Bronchial epithelial cell (primary cell): ENCODE measurements at places on chromosomes 4 and X. TPM values are rescaled to one million over a fixed set of nuclear protein-coding genes. Genes with fewer than 3 reads are reported as not detected.

The PCDH19 gene
- under 0.01 TPM in 2 replicates for total RNA-seq

The TMEM165 gene
- total RNA-seq: 75.8 and 108 TPM in 2 replicates

The SLC39A8 gene
- 4.5 and 7.6 TPM in 2 replicates for total RNA-seq

The CSAG2 gene
- not detected in 2 replicates for total RNA-seq

The ESX1 gene
- not detected in 2 replicates for total RNA-seq

The GABRG1 gene
- total RNA-seq: not detected in 2 replicates

The SOWAHB gene
- total RNA-seq: 15.0 and 21.1 TPM in 2 replicates

DNA sequence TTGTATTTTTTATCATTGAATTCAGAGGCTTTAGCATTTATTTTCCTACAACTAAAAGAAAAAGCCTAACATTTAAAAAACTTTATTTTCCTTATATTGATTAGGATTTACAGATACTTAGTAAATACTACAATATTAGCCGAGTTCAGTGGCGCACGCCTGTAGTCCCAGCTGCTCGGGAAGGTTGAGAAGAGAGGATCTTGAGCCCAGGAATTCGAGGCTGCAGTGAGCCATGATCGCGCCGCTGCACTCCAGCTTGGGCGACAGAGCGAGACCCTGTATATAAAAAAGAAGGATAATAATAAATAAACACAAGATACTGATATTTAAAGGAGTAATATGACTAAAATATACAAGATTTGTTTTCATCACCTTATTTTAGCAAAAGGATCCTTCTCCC, 681 bp upstream of the UPF3B start:
- DNase-seq: no peak

- no peak for DNase-seq
Observed at GRCh38 chrX:72712094-72712755, 1.9 kb downstream of the PHKA1 start.

GRCh38 chr4:164926301-164926700, 49.3 kb downstream of the APELA start:
- no peak for DNase-seq

DNA sequence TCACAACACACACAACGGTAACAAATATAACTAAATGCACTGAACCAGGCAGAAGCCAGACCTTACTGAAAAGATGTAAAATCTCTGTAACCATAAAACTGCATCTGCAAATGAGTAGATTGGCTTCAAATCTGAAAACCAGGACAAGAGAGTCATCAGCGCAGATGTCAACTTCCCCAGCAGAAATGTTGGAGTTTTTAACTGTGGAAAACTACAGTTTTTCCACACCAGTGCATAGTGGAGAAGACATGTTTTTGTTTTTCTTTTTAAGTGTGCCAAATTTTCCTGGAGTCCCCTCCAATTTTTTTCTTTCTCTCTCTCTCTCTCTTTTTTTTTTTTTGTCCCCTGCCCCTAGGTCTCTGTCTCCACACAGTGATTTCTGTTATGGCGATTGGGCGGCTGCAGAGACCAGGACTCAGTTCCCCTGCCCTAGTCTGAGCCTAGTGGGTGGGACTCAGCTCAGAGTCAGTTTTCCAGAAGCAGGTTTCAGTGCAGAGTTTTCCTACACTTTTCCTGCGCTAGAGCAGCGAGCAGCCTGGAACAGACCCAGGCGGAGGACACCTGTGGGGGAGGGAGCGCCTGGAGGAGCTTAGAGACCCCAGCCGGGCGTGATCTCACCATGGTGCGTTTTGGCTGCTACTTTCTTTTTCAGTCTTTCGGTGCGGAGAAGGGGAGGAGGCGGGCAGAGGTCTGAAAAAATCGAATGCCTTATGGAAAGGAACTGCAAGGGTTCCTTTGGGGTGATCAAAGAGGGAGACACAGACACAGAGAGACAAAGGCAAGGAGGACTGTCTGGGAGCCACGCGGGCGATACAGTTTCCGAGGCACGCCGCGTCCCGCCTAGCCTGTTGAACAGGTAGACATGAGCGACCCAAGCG, at the start of gene GUCY1A1:
TSS of gene GUCY1A1 (plus strand) at position 505 of the 878 bp plus-strand sequence. CDS start 30,020 bp downstream, outside the sequence.
- no peak for DNase-seq

DNA sequence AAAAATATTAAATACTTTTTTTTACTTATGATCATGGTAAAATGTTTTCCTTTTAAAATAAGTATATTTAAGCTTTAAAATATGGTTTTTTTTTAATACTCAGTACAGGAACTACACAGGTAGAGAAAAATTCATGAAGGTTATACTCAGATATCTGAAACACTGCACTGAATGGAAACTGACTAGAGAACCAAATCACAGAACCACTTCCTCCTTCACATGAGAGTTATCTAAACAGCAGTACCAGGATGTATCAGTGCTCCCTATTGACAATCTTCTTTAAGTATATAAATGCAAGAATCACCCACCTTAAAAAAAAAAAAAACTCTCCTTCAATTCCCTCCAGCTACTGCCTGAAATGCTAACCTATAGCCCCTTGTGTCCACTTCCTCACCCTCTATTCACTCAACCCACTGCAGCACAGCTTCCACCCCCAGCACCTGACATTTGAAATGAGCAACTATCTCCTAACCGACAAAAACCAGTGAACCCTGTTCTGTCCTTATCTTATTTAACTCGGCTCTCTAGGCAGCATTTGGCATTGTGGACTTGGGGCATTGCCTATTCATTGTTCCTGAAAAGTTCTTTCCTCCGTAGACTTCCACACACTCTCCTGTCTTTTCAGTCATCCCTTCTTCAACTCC, 9.1 kb downstream of the SLC7A3 start:
- DNase-seq: no peak

DNA sequence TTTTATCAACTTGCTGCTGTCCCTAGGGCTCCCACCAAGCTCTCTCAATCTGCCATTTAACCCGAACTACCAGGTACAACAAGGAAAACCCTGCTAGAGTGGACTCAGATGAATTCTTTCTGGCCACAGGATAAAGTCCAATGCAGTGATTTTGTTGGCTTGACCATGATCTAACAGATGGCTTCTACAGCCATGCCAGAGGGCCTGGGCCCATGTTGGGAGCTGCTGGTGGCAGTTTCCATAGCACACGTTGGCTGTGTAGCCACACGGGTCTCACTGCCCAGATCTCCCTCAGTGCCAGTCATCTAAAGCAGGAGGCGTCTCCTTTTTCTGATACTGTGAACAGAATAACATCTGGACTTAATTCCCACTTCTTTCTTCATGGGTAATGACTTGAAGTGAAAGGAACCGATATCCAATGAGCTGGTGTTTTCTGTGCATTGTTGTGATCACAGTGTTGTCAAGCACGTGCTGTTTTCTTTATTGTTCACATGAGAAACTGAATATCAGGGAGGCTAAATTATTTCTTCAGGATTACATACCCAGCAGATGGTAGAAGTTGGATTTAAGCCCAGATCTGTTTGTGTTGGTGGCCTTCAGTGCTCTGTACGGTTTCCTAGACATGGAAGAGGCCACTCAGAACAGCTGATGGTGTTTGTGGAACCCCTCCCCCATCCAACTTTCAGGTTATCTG, 85.2 kb upstream of the CLCN4 start:
- DNase-seq: no peak

DNA sequence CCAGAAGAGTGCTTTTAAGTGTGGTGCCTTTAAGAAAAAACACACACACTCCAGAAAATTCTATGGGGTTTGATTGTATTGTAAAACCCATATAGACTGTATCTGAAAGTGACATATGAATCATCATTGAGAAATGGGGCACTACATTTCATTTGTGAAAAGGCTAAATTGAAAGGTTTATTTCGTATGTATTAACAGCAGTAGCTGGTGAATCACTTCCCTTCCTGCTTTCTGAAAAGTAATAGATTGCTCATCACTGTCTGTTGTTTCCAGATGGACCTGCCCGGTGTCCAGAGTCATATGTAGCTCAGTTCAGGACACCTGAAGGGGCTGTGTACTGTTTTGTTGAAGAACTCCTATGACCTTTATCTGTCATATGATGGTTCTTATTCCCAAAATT, 28.1 kb upstream of the HPRT1 start:
- DNase-seq: peak; percentile 82

DNA sequence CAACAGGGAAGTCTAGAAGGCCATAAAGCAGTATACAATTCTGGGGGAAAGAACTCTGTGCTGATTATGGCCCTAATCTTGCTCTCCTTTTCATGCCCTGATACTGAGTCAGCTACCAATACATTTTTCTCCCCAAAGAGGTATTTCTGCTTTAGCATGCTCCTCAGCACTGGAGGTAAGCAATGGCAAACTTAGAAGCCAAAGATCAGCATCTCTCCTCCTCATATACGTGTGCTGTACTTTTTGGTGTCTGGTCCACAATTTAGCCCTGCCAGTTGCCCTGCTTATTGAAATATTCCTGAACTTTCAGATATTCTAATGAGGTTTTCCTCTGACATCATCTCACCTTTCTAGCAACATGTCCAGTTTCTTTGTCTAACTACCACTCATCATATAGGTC, 226.2 kb downstream of the FSTL5 start:
- DNase-seq: peak; percentile 10

DNA sequence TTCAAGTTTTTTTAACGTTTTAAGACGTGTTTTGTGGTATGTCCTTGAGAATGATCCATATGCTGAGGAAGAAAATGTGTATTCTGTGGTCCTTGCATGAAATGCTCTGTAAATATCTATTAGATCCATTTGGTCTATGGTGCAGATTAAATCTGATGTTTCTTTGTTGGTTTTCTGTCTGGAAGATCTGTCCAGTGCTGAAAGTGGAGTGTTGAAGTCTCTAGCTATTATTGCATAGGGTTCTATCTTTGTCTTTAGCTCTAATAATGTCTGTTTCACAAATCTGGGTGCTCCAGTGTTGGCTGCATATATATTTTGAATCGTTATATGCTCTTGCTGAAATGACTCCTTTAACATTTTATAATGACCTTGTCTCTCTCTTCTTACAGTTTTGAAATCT, 122.5 kb downstream of the RPA4 start:
- no peak for DNase-seq

DNA sequence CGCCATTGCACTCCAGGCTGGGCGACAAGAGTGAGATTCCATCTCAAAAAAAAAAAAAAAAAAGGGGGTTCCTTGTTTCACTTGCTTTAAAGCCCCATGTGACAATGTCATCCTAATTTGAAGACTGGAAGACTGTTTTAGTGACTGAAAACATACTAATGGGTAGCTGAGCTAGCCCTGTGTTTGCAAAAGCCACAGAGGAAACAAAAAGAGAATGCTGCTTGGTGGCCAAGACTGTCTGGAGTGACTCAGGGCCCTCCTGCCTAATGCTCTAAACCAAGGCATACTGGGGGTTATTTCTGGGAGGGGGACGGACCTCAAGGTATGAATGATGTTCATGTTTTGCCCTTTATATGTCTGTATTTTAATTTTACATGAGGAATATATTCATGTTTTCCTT, 16.0 kb downstream of the HPSE start:
- DNase-seq: no peak

DNA sequence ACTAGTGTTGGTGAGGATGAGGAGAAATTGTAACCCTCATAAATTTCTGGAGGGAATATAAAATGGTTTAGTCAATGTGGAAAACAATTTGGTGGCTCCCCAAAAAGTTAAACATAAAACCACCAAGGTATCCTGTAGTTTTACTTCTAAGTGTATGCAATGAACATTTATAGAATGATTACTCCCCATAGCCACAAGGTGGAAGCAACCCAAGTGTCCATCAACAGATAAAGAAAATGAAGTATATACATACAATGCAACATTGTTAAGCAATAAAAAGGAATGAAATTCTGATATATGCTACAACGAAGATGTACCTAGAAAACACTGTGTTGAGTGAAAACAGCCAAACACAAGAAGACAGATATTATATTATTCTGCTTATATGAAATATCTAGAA, 569.1 kb upstream of the GRID2 start:
- peak; percentile 29 for DNase-seq

- DNase-seq: peak; percentile 75
Observed at GRCh38 chrX:106284431-106285025, 116.4 kb downstream of the PWWP3B start.

- no peak for DNase-seq
Observed at GRCh38 chr4:81785338-81785737, 313.6 kb upstream of the RASGEF1B start.

DNA sequence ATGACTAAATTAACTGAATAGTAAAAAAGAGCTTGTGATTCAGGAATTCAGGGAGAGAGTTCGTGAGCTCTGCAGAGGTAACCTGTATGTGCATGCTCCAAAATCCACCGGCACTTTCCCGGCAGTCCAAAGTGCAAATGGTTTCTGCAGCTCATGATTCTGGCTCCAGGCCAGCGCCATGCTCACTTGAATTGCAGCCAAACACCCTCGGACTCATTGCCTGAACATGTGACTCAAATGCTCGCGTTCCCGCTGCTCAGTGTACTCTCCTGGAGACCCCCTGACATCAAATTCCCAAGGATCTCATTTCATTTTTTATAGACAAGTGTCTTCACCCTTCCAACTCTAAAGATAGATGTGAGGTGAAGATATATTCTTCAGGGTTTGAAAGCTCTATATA, 44.1 kb upstream of the SH3RF1 start:
- DNase-seq: peak; percentile 94

- DNase-seq: no peak
Observed at GRCh38 chrX:19606902-19607301, 91.6 kb upstream of the MAP3K15 start.

GRCh38 chr4:88527787-88528186, 4.2 kb upstream of the PYURF start:
- no peak for DNase-seq

DNA sequence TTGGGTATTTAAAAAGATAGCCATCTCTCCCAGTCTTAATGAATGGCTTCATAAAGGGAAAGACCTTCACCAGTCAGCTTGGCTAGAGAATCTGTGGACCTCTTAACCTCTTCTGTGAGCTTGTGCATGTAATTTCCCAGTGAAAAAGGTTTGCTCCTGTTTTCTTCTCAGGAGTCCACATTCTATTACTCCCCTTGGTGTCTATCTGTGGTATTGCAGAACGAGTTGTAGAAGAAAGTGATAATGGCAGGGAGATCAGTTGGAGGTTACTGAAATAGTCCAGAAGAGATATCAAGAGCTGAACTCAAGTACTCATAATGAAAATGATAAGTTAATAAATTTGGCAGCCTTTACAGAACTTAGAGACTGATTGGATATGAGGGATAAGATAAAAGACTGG, 16.5 kb upstream of the VAMP7 start:
- no peak for DNase-seq
